NCI-H1417 (cell line): ENCODE measurements at places on chromosomes 1 and 21.

- no peak for DNase-seq
Observed at GRCh38 chr1:245898581-245898980, 608.5 kb downstream of the SMYD3 start.

- DNase-seq = no peak
Observed at GRCh38 chr1:57761628-57762027, 337.8 kb upstream of the DAB1 start.

DNA sequence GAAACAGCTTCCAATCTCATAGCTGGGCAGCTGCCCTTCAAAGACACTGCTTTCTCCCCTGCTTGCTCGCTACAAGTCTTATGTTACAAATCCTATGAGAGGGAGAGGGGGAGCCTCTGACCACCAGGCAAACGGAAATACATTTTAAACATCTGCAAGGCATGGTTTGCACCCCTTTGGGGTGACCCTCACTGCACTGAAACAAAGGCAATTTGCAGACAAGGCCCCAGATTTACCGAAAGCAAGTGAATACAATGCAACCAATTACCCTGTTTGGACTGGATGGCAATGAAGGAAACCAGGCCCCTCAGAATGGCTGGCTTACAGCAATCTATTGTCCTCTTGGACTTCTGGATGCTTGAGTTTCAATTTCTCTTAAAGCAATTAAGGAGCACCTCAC, 11.8 kb upstream of the ATP13A2 start:
- no peak for DNase-seq

DNA sequence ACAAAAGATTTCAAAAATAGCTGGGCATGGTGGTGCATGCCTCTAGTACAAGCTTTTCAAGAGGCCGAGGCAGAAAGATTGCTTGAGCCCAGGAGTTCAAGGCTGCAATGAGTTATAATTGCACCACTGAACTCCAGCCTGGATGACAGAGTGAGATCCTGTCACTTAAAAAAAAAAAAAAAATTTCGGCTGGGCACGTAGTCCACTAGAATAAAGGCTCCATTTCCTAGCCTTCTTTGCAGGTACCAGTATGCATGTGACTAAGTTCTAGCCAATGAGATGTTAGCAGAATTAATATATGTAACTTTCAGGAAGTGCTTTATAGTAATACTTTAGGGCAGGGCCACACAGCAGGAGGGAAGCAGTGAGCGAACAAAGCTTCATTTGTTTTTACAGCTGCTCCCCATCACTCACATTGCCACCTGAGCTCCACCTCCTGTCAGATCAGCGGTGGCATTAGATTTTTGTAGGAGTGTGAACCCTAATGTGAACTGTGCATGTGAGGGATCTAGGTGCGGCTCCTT, 28.8 kb upstream of the SYDE2 start:
- peak; percentile 82 for DNase-seq
